ENCODE measurements at places on chromosomes 12 and 14.

GRCh38 chr14:67746927-67747326 lies 45.2 kb downstream of the RDH12 start:
- no peak for DNase-seq

GRCh38 chr12:45879363-45879895 lies 110.9 kb downstream of the SCAF11 start:
- no peak for DNase-seq

GRCh38 chr12:111440152-111440551 lies 34.4 kb downstream of the SH2B3 start:
- no peak for DNase-seq

- no peak for DNase-seq
These were observed 4.4 kb upstream of the CRACR2A start for GRCh38 chr12:3757261-3757660.

GRCh38 chr12:47570151-47570550 lies 135.7 kb downstream of the RPAP3 start:
- no peak for DNase-seq

GRCh38 chr12:99495799-99496198 lies 151.8 kb upstream of the GARIN6 start:
- DNase-seq: no peak

GRCh38 chr14:68977718-68978171 lies 1.4 kb downstream of the ACTN1 start:
- DNase-seq: peak; percentile 89

DNA sequence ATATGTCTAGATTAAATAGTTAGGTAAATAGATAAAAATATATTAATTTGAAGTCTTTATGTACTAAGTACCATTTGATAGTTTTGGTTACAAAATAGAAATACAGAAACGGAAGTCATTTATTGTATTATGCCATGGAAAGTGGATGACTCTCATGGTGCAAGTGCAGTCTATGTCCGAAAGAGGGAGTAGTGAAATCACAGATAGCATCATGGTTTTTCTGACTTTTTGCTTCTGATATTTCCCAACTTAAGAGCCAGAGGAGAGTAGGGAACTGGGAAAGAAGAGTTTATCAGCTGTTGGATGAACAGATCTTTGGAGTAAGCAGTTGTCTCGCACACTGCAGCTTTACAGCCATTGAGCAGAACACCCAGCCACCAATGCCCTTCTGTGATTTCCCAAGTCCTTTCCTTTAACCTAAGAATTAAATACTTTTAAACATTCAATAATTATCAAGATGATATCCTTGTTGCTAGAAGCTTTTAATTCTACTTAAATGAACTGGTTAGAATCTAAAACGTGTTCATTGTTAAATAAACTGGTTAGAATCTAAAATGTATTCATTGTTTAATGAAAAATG lies 18.4 kb upstream of the SRGAP1 start:
- peak; percentile 86 for DNase-seq

DNA sequence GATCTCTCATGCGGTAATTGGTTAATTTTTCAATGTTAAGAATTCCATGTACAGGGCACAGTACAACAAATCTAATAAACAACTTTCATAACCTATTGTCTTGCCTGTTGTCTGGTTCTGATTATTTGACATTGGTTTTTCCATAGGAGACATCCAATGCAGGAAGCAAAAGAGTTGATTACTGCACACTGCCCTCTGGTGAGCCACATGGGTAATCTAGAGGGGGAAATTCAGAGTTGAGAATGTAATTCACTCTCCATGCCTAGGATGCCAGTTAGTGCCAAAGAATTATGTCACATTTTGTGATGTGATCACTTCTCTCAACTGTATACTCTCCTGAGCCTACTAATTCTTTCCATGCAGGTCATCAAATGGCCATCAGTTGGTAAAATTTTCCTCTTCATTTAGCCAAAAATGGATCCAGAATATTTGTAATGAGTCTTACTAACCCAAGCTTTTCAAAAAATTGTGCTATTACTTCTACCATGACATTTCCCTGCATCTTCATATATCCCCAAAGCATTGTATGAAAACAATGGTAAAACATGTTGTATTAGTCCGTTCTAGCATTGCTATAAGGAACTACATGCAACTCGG lies 17.7 kb upstream of the CCDC91 start:
- peak; percentile 86 for DNase-seq

GRCh38 chr12:3081091-3081490 lies 3.9 kb downstream of the TSPAN9 start:
- no peak for DNase-seq

GRCh38 chr14:24038686-24039085 lies 13.1 kb upstream of the CARMIL3 start:
- no peak for DNase-seq

DNA sequence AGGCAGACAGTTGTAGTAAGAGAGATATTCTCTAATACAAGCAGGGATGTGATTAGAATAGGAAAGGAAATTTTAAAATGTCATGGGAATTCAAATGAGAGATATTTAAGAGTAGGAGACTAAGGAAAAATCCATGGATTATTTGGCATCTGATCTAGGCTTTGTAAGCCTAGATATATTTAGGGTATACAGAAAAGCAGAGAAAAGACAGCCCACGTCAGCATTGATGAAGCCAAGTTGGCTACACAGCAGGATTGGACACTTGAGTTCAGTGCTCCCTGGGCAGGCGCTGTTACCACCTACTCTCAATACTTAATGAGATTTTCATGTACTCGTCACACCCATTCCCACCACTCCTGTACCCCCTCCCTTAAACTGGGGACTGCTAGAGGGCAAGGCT lies 1.7 kb upstream of the KCNJ8 start:
- DNase-seq: no peak

GRCh38 chr14:64502887-64503433 lies 678 bp downstream of the ZBTB25 start:
- peak; percentile 59 for DNase-seq

GRCh38 chr14:67996235-67996634 lies 176.7 kb downstream of the RAD51B start:
- DNase-seq: no peak

GRCh38 chr14:103343905-103344797 lies 10.1 kb downstream of the EIF5 start:
- DNase-seq: no peak

DNA sequence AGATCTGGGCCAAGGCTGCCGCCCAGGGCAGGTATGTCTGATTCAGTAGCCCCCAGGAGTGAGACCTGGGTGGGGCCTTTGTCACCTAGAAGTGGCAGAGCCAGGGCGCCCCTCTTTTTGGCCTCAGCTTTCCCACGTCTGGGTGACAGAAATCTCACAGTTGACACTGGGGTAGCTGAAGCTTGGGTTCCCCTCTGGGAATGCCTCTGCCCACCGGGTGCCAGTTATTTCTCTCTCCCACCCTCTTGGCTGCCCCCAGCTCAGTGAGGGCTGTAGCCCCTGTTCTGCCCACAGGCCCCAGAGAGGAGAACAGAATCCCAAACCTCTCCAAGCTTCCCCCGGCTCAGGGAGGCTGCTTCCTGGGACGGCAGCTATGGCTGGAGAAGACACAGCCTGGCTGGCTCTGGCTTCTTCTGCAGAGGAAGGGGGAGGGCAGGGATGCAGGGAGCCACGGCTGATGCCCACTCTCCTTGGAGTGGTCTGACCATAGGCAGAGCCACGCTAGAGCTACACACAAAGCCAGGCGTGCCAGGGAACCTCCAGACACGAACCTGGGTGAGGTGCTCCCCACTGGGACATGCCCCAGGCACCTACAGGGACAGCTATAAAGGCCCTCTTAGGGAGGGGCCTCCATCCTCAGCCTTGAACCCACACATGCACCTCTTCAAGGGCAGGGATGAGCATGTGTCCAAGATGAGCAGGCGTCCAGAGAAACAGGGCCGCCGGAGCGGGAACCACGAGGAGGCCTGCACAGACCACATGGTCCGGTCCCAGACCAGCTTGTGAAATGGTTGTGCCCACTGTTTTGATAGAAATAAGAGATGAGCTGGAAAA lies 51.7 kb downstream of the BEGAIN start:
- no peak for DNase-seq

- DNase-seq: no peak
These were observed 816.4 kb upstream of the FBXO33 start for GRCh38 chr14:40248671-40249070.

DNA sequence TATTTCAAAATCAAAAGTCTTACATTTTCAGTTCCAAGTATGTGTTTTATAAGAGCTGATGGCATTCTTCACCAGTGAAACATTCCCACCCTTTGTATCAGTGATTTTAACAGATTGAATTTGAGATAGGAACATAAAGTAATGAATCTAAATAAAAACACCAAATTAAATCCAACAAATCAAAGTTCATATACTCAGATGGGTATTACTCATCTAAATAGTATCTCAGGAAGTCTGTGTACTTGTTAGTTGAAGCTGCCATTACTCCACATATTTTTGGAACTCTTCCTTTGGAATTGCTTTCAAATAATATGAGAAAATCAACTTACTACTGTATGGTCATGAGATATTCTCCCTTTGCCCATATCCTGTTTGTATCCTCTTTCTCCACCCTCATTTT lies 89.1 kb downstream of the MIA2 start:
- peak; percentile 14 for DNase-seq

DNA sequence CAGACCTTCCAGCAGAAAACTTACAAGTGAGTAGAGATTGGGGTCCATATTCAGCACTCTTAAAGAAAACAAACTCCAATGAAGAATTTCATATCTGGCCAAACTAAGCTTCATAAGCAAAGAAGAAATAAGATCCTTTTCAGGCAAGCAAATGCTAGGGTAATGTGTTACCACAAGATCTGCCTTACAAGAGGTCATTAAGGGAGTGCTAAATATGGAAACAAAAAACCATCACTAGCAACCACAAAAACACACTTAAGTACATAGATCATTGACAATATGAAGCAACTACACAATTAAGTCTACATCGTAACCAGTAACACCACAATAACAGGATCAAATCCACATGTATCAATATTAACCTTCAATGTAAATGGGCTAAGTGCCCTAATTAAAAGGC lies 47.1 kb upstream of the CLEC14A start:
- no peak for DNase-seq

DNA sequence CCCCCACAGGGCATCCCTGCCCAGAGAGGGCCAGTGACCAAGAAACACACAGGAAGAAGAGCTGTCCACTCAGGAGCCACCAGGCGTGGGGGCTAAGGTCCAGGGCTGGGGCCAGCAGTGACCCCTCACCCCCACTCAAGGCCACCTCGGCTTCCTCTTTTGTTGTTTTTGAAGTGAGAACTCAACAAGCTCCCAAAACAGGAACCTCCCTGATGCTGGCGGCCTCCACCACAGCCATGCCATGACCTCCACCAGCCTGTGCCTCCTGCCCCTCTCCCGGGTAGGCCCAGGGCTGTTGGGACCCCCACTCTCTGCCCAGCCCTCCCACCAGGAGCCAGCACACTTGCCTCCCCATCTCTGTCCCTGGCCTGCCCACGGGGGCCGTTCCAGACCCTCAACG lies 7.8 kb downstream of the AKT1 start:
- no peak for DNase-seq

DNA sequence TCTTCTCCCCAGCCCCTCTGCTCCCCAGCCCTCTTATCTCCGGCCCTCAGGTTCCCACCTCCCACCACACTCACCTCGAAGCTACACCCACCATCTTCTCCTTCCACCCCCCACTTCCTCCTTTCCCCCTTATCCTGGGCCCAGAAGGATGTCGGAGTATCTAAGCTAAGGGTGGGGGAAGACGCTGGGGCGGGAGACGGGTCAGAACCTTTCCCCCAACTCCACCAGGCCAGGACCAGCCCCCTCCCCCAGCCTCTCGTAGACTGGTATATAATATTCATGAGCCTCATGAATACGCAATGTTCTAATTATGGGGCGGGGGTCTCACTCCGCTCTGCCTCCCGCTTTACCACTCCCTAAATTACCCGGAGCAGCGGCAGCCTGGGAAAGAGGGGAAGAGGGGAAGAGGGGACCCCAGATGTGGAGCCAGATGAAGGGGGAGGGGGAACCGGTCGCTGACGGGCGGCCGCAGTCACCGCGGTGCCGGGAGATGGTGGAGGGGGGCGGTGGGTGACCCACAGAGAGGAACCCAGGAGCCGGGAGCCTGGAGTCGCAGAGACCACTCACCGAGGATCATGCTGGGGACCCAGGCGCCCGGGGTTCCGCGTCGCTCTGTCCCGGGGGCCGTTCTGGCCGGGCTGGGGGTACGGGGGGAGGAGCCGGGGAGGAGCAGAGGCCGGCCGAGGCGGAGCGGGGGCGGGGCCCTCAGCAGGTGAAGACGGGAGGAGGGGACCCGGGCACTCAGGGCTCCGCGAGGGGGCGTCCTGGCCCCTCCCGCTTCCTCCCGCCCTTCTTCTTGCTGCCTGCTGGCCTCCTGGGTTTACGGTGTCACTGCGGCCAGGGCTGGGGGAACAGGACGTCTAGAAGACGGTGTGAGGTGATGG lies 6.4 kb upstream of the ZNF385A start:
- no peak for DNase-seq

GRCh38 chr14:51473808-51474565 lies 177.7 kb upstream of the FRMD6 start:
- DNase-seq: peak; percentile 79

GRCh38 chr14:54053386-54053745 lies 96.7 kb upstream of the BMP4 start:
- DNase-seq: no peak

DNA sequence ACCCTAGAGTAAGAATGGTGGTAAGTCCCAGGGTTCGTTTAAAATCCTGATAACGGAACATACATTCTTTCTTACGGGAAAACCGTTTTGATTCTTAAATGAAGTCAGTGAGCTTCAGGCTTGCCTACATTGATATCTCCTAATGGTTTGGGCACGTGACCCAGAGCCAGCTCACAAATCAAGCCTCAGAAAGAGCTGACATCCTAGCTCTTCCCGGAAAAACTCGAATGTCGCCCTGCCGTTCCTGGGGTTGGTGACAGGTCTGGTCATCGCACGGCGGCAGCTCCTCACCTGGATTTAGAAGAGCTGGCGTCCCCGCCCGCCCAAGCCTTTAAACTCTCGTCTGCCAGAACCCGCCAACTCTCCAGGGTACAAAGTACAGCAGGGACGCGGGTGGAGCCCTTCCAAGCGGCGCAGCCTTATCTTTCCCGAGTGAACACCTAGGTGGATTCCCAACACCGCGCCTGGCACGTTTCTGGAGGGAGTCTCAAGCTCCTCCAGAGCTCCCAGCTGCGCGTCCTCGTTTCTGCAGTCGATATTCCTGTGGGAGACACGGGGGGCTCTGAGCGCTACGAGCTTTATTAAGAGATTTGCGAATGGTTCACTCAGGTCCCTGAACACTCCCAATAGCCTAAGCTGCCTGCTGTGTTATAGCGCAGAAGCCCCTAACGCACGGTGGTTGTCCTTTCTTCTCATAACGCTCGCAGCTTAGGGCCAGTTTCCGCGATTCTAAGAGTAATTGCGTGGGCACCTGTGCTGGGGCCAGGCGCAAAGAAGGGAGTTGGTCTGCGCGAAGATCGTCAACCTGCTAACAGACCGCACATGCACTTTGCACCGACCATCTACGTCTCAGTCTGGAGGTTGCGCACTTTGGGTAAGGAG lies at the start of gene SSTR1:
Gene SSTR1 (plus strand): TSS at position 169 of the 882 bp plus-strand sequence. CDS start 1,486 bp downstream, outside the sequence.
- DNase-seq: peak; percentile 56

DNA sequence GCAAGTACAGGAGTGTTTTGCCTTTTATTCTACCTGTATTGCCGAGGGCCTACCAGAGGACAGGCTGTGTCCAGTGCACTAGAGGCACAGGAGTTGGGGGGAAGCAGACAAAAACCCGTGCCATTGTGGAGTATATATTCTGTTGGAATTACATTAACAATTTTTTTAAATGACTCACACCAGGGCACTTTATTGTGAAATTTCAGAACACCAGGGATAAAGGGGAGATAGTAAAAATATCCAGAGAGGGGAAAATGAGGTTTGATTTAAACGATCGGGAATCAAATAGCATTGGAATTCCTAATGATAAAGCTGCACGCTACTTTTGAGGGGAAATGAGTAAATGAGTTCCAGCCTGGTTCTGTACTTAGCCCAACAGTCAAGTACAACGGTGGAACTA lies 123.2 kb downstream of the PELI2 start:
- DNase-seq: peak; percentile 44

Data from GM23248 (cell line).